ENCODE measurements at places on chromosomes 6 and 20.

DNA sequence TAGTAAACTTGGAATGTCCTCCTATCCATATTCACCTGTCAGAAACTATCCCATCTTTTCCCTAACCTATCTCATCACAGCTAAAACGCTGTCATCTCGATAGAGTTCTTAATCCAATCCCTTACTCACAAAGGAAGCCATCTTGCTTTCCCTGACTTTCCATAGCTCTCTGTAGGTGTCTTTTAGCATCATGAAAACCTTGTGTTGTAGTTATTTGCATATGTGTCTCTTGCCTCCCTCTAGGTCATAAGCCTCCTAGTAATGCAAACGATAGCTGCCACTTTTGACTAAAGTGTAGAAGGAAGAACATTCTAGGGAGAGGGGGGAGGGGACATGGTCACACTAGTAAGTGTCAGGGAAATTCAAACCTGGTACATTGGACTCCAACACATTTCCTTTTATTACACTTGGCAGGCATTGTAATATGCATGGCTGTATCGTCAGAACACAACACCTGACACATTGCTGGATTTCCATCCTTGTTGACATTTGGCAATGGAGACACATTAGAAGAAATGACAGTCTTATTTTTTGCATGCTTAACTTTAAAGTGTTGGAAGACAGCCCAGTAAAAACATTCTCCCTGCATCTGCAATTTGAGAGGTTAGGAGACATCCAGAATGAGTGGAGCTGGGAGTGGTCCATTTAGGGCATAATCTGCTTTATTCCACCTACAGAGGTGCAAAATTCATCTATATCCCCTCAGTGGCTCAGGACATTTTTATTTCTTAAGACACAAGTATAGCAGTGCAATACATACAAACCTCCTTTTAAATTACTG, 283.4 kb downstream of the HAO1 start:
- no peak for DNase-seq

DNA sequence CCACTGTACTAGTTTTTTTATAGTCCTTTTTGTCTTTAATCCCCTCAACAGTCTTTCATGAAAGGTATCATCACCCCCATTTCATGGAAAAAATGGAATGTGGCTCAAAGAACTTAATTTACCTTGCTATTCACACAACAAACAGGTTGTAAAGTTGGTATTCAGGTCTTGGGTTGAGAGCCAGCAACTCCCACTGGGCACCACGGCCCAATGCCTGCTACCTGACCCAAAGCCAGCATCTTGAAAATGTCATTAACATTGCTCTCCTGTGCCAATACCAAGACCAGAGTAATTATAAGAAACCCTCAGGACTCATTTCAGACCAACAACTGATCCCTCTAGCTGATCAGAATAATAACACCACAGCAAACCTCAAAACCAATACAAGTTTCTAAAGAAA, 75.7 kb downstream of the METTL24 start:
- no peak for DNase-seq

- no peak for DNase-seq
These were observed 310.3 kb downstream of the EYA4 start for GRCh38 chr6:133551436-133551835.

DNA sequence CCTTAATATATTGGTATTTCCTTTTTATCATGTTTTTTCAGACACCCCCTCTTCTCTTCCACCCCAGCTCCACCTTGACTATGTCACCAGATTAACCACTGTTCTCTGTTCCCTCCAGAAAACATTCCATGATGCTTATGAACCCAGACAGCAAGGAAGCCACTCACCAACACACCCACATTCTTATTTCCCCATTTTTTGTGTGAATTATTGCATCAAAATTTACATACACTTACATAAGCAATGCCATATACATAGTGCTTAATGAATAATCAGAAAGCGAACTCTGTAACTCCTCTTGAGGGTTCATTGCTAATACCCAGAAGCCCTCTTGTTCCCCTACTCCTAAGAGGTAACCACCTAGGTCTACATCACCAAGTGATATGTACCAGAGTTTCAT, 182.3 kb upstream of the CDYL start:
- DNase-seq = no peak

GRCh38 chr6:168097221-168097620, 18.2 kb upstream of the FRMD1 start:
- no peak for DNase-seq

DNA sequence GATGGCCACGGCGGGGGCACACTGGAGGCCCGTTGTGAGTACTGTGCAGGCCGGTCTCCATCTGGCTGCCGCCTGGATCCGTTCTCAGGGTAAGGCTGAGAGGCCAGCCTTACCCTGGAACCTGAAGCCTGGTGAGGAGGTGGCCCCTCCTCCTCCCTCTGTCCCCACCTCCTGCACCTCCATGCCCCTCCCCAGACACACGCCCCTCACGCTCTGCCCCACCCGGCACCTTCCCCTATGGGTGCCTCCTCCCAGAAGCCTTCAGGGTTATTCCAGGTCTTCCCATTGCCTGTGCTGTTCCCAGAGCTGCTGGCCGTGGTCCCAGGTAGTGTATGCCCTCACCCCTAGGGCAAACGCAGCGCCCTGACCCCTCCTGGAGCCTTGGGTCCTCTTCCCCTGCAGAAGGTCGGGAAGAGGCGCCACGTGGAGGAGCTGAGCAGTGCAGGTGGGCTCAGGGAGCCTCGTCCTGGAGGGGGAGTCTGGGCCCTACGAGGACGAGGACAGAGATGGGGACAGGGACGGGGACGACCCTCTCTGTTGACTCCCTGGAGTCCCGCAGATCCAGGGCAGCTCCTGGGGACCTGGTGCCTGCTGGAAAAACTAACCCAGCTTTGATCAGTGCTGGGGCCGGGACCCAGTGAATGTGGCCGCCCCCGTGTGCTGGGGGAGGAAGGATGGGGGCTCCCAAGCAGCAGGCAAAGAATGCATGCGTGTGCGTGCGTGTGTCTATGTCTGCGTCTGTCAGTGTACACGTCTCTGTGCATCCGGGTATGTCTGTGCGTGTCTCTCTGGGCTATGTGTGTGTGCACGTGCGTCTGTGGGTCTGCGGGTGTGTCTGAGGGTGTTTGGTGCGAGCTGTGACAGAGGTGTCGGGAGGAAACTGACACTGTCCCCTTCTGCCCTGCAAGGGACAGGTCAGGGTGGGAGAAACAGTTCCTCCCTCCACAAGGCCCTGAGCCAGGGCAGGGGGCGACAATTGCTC, 8.2 kb upstream of the HRH3 start:
- DNase-seq = no peak

GRCh38 chr6:30883685-30884520, at the start of gene DDR1:
Gene DDR1, plus strand, starts transcription at chr6:30884519. Its CDS starts 4,211 bp downstream, at chr6:30888730.
- peak; percentile 60 for DNase-seq

GRCh38 chr6:33278392-33278741, 1.4 kb downstream of the B3GALT4 start:
- DNase-seq = no peak

DNA sequence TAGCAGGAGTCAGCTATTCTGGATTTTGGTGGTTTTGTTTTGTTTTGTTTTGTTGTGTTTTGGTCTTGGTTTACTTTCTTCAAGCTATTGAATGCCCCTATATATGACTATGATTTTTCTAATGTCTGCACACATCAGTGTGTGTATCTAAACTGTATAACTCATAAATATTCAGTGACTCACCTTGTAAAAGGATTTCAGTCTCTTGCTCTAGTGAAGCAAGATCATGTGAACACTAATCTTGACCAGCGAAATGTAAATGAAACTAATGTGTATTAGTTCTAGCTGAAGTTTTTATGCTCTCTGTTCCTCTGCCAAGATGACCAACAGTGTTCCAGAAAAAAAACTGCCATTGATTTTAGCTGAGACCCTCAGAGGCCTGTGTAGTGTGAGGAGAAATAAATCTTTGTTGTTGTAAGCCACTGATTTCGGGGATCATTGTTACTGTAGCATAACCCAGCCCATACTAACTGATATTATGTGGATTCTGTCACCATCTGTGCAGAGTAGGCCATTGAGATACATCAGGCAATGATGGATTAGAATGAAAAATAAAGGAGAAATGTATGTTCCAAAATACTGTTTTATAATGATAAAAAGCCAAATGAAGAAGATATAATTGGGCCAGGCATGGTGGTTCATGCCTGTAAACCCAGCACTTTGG, 11.5 kb upstream of the BTBD9 start:
- no peak for DNase-seq

DNA sequence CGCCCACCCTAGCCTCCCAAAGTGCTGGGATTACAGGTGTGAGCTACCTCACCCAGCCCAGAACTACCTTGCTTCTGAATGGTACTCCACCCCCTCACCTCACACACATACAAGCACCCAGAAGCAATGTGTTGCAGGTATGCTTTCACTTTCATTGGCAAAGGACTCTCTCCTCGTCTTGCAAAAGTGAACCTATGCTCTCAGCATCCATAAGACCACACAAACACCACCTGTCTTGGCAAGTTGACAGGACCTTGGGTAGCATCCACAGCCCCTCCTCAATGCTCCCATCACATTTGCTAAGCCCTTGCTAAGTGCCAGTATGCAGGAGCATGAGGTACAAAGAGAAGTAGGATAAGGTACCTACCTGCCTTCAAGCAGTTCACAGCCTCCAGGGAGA, 3.7 kb downstream of the KIF13A start:
- no peak for DNase-seq

DNA sequence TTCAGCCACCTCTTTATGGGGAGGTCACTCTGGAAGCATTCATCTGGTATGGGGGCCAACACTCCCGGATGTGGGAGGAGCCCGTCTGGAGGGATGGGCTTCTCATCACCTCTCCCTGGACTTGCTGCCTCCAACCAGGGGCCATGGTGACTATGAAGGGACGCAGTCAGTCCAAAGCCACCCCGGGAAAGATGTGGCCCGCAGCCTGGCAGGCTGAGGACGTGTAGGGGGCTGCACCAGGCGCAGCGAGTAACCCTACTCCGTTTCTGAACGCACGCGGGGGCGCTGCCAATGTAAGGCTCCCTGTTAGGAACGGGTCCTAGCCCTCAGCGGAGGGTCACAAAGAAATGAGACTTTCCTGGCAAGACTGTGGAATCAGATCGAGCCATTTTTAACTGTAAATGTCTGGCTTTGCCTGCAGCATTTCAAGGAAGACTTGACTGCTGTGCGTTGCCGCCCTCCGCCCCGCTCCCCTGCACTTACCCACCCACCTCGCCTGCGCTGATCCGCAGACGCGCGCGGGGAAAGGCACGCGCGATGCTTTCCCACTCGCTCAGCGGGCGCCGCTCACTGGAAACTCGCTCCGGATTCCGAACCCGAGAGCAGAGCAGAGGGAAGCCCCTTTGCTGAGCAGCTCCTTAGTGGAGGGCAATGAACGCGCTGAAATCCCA, 55.1 kb downstream of the IL20RA start:
- DNase-seq = no peak

- DNase-seq = no peak
These were observed 5.5 kb upstream of the CHRNA4 start for GRCh38 chr20:63366390-63367365.

DNA sequence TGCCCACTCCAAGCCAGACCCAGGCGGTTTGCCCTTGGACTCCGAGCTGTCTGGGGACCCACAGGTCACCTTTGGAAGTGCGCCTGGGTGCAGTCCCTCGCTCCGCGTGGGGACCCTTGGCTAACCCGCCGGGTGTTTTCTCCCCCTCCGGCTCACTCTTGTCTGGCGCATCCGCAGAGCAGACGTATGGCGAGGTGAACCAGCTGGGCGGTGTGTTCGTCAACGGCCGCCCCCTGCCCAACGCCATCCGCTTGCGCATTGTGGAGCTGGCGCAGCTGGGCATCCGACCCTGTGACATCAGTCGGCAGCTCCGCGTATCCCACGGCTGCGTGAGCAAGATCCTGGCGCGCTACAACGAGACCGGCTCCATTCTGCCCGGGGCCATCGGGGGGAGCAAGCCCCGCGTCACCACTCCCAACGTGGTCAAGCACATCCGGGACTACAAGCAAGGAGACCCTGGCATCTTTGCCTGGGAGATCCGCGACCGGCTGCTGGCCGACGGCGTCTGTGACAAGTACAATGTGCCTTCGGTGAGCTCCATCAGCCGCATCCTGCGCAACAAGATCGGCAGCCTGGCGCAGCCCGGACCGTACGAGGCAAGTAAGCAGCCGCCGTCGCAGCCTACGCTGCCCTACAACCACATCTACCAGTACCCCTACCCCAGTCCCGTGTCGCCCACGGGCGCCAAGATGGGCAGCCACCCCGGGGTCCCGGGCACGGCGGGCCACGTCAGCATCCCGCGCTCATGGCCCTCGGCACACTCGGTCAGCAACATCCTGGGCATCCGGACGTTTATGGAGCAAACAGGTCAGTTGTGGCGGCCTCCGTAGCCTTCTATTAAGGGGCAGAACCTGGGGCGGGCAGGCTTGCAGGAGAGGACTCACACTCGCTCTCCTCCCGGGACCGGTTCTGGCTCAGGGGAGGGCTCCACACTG, 1.1 kb downstream of the PAX1 start:
- no peak for DNase-seq

DNA sequence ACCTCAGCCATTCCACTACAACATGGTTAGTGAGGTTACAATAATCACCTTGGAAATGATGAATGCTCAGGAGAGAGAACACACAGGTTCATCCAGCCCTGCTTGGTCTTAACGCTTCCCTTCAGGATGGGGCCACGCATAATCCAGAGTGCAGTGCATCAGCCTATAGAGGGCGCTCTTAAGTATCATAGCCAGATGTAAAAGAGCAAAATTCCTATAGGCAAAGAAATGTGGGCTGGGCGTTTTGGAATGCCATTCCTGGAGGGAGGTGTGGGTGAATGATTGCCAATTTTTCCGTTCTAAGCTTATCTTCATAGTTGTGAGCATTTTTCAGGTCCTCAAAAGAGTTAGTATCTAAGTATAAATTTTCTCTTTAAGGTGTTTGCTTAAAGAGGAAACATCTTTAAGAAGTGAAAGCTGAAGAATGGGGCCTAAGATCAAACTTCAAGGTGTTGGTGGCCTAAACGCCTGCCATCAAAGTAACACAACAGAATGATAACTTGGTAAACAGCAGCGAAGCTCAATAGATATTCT, 1.8 kb downstream of the RIPOR2 start:
- DNase-seq = no peak
